ENCODE measurements at places on chromosomes 2 and 18.
A peak's percentile ranks its signal among the peaks of the same experiment; 100 is the strongest.

GRCh38 chr2:206092297-206092696 is 6.3 kb upstream of the INO80D start:
- H3K36me3 ChIP-seq = no peaks in the 10 kb centered on the region
- no peak for DNase-seq
- peaks cover 3% of the 10 kb centered on the region for H3K4me1 ChIP-seq
- H3K27ac ChIP-seq = no peak overlapping the region
- no peak overlapping the region for H3K4me3 ChIP-seq

- no peak for DNase-seq
- no peak overlapping the region for H3K4me3 ChIP-seq
- H3K36me3 ChIP-seq = no peaks in the 10 kb centered on the region
- no peaks in the 10 kb centered on the region for H3K4me1 ChIP-seq
Measured at GRCh38 chr2:60336442-60337141, 216.9 kb downstream of the BCL11A start.

GRCh38 chr2:8672940-8673339 is 8.9 kb upstream of the ID2 start:
- H3K27me3 ChIP-seq = no peaks in the 10 kb centered on the region
- H3K27ac ChIP-seq = no peak overlapping the region
- no peak for DNase-seq
- no peaks in the 10 kb centered on the region for H3K36me3 ChIP-seq

GRCh38 chr2:47179388-47179787 is 24.3 kb upstream of the STPG4 start:
- H3K36me3 ChIP-seq = no peaks in the 10 kb centered on the region
- peaks cover 13% of the 10 kb centered on the region for H3K4me1 ChIP-seq
- no peak overlapping the region for H3K27ac ChIP-seq
- H3K27me3 ChIP-seq = no peaks in the 10 kb centered on the region

DNA sequence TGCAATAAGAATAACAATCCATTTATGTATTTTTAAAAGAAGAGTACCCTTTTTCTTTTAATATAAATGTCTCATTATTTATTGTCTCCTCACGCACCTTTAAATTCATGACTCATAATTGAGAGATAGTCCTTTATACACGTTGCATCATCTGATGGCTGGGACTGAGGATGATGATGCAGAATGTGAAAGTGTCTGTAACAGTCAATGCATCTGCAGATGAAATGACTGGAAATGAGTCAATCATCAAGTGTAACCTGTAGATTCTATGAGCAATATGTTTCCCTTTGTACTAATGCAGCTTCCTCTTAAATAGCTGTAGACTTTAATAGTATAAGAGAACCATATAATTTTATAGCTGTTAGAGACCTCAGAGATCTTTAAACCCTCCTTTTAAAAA is 26.1 kb upstream of the SYT4 start:
- H3K36me3 ChIP-seq = no peaks in the 10 kb centered on the region
- no peaks in the 10 kb centered on the region for H3K4me1 ChIP-seq
- H3K27me3 ChIP-seq = no peaks in the 10 kb centered on the region
- DNase-seq = peak; percentile 7
- no peak overlapping the region for H3K4me3 ChIP-seq
- no peak overlapping the region for H3K27ac ChIP-seq

- no peak overlapping the region for H3K27ac ChIP-seq
- H3K27me3 ChIP-seq = no peaks in the 10 kb centered on the region
- no peaks in the 10 kb centered on the region for H3K36me3 ChIP-seq
- H3K4me3 ChIP-seq = no peak overlapping the region
Measured at GRCh38 chr2:239324456-239324855, 76.4 kb downstream of the HDAC4 start.

- DNase-seq = no peak
- H3K27me3 ChIP-seq = no peaks in the 10 kb centered on the region
- H3K4me3 ChIP-seq = no peak overlapping the region
- no peaks in the 10 kb centered on the region for H3K36me3 ChIP-seq
Measured at GRCh38 chr18:25237571-25238267, 114.2 kb downstream of the ZNF521 start.

DNA sequence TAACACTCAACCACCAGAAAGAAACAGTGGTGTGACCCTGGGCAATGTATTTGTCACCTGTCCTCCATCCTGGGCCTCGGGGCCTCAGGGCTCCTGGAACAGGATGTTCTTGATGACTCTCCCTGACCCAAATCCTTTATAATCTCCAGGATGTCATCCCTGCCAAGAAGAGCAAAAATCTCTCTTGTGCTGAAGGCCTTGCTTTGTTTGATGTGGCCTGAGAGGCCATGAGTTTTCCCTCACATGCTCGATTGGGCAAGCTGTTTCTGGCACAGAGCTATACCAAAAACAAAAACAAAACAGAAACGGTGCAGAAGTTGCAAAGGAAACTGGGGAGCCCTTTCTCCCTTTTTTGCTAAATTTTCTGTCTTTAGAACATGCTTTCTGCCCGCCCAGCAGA is 35.7 kb upstream of the ST3GAL5 start:
- DNase-seq = peak; percentile 79
- H3K27ac ChIP-seq = no peak overlapping the region
- H3K36me3 ChIP-seq = no peaks in the 10 kb centered on the region
- peaks cover 29% of the 10 kb centered on the region for H3K4me1 ChIP-seq
- no peaks in the 10 kb centered on the region for H3K27me3 ChIP-seq

GRCh38 chr2:55839182-55839819 is 84.3 kb downstream of the EFEMP1 start:
- no peaks in the 10 kb centered on the region for H3K27me3 ChIP-seq
- H3K4me3 ChIP-seq = peak overlapping the region; percentile 51
- DNase-seq = peak; percentile 96

- DNase-seq = no peak
- peaks cover 5% of the 10 kb centered on the region for H3K4me1 ChIP-seq
- no peaks in the 10 kb centered on the region for H3K36me3 ChIP-seq
- no peaks in the 10 kb centered on the region for H3K27me3 ChIP-seq
- no peak overlapping the region for H3K4me3 ChIP-seq
Measured at GRCh38 chr18:55585920-55586561, 2.0 kb downstream of the TCF4 start.

DNA sequence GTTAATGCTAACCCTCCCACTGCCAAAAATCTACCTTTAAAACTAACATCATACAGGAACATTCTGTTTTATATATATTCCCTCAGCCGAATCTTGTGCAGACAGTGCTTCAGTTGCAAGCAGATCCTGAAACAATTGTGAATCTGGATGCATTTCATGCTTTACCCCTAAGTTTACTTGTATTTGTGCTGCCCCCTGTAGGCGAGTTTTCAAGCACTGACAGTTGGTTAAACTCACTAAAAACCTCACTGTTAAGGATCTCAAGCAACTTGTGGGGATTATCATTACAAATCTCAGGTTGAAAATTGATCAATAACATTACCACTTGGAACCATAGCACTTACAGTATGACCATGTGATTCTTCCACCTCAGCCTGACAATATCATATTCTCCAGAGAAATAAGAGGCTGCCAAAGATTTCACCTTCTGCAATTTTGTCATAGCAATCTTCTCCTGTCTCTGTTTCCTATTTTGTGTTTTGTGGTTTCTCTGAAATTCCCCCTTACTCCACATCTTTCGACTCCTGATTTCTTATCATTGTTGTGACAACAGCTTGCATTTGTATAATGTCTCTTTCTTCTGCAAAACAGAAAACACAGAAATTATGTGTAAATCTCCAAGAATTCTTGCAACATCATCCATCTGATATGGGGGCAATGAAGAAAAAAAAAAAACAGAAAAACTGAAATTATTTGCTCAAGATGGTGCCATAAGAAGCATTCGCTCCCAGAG is 354.6 kb upstream of the SETBP1 start:
- H3K4me3 ChIP-seq = no peak overlapping the region
- no peaks in the 10 kb centered on the region for H3K36me3 ChIP-seq
- peak; percentile 51 for DNase-seq
- H3K27me3 ChIP-seq = no peaks in the 10 kb centered on the region
- H3K4me1 ChIP-seq = no peaks in the 10 kb centered on the region

GRCh38 chr18:29217124-29217915 is 1040.4 kb upstream of the CDH2 start:
- no peak overlapping the region for H3K4me3 ChIP-seq
- no peaks in the 10 kb centered on the region for H3K27me3 ChIP-seq
- no peak for DNase-seq
- H3K4me1 ChIP-seq = no peaks in the 10 kb centered on the region
- no peaks in the 10 kb centered on the region for H3K36me3 ChIP-seq
- no peak overlapping the region for H3K27ac ChIP-seq

DNA sequence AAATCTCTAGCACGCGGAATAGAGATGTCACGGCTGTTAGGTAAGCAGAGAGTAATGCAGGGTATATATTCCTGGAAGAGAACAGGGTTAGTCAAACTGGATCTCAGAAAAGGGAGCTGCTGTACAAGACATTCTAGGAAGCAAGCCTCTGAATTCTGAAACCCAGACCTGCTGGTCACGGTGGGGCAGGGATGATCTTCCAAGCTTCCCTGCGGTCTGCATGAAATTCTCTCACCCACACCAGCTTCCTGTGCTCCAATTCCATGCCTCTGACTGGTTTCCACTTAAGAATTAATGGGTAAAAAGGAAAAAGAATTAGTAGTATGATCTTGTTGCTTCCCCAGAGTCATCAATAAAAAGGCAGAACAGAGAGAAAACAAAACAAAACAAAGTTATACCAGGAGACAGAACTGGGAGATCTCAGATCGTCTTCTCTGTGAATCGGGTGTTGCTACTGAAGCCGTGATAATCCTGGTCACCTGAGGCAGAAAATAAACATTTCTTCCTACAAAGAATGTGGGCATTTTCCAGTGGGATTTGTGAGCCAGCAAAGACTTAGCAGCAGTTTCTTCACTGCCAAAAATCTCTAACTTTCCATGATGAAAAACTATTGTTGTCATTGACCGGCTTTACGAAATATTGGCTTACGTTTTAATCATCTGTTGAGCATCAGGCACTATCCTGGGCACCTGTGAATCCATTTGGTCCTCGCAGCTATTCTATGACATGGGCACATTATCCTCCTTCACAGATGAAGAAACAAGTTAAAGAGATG is 5.3 kb upstream of the CYP27C1 start:
- peak overlapping the region; percentile 88 for H3K27ac ChIP-seq
- H3K4me1 ChIP-seq = peaks cover 36% of the 10 kb centered on the region
- peak; percentile 67 for DNase-seq
- H3K36me3 ChIP-seq = no peaks in the 10 kb centered on the region
- H3K27me3 ChIP-seq = no peaks in the 10 kb centered on the region

GRCh38 chr2:178859730-178860129 is 52.5 kb upstream of the TTN start:
- no peaks in the 10 kb centered on the region for H3K36me3 ChIP-seq
- peaks cover 31% of the 10 kb centered on the region for H3K4me1 ChIP-seq
- no peak overlapping the region for H3K27ac ChIP-seq
- H3K4me3 ChIP-seq = no peak overlapping the region
- DNase-seq = no peak
- H3K27me3 ChIP-seq = no peaks in the 10 kb centered on the region

DNA sequence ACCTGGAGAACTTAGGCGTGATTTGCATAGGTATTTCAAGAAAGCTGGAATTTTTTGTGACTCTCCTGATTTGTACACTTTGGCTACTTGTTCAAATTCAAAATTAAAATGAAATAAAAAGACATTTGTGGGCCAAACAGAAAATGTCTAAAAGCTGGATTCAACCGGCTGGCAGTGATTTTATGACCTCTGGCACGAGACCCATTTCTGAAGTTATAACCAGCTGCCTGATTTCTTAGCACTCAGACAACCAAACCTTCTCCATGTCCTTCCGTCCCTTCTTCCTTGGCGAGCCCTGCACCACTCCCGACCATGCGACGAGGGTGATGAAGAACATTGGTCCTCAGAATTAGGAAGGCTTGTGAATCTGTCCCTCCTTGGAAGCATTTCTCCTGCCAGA is 19.7 kb downstream of the PKDCC start:
- H3K36me3 ChIP-seq = no peaks in the 10 kb centered on the region
- H3K27me3 ChIP-seq = peaks cover 19% of the 10 kb centered on the region
- no peaks in the 10 kb centered on the region for H3K4me1 ChIP-seq
- H3K4me3 ChIP-seq = no peak overlapping the region
- DNase-seq = no peak
- no peak overlapping the region for H3K27ac ChIP-seq

DNA sequence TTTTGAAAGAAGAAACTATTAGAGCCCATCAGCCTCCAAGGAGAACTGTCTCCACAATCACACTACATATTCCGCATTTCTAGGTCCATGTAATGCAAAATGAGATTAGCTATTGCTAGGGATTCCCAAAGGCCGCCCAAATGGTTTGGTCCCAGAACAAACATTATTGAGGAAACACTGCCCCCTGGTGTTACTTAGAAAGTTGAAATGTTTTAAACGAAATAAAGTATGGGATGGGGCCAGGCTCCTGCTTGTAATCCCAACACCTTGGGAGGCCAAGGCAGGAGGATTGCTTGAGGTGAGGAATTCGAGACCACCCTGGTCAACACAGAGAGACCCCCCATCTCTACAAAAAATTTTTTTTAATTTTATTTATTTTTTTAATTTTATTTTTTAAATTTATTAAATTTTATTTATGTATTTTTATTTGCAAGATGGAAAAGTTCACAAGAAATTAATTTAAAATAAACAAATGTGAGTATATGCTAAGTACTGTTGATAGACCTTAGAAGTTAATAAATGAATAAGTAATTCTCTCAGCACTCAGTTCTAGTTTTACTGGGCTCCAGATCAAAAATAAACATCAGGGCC is 5.5 kb downstream of the NHEJ1 start:
- H3K36me3 ChIP-seq = 0 out of 2 replicates have a peak, but pooled peaks cover 2% of the 10 kb centered on the region
- peaks cover 19% of the 10 kb centered on the region for H3K4me1 ChIP-seq
- H3K27me3 ChIP-seq = no peaks in the 10 kb centered on the region
- H3K27ac ChIP-seq = no peak overlapping the region
- H3K4me3 ChIP-seq = no peak overlapping the region

DNA sequence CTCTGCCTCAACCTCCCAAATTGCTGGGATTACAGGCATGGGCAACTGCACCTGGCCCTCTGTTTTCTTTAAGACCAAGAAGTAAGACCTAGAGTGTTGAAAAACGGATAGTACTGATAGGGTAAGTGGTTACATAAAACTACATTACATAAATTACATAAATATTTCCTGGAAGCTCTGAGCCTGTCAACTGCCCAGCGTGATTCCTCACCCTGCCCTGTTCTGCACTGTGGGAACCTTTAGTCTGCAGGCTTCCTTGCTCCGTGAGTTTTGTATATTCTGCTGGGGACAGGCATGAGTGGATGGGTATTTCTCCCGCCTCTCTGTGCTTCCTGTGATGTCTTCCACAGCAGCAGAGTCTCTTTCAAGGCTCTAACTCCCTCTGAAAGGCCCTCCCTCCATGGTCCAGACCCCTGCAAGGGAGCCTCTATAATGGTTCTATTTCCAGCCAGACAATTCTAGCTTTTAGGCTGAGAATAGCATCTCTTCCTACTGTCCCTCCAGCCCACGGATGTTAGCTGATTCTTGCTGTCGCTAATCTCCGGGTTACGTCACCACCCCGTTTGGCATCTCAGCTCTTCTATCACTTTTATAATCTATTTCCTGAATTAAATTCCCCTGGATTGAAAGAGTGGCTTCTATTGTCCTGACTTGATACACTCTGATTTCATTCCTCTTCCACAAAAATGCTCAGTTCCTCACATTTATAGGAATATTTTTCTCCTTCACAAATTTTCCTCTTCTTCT is 49.5 kb upstream of the PLEKHM3 start:
- no peak overlapping the region for H3K27ac ChIP-seq
- H3K36me3 ChIP-seq = no peaks in the 10 kb centered on the region
- H3K4me3 ChIP-seq = no peak overlapping the region
- no peak for DNase-seq
